NCI-H1417 treated with DMSO at 0.1 percent for 48 hours (cell line): ENCODE measurements at places on chromosomes 4 and X.

- no peak for DNase-seq
Measured at GRCh38 chrX:17602245-17602644, 135.0 kb upstream of the SCML1 start.

- DNase-seq = no peak
Measured at GRCh38 chrX:53481093-53481492, 46.9 kb upstream of the HSD17B10 start.

GRCh38 chrX:47162927-47163583 is 18.0 kb downstream of the RBM10 start:
- no peak for DNase-seq

GRCh38 chr4:8182858-8183725 is 16.0 kb upstream of the SH3TC1 start:
- no peak for DNase-seq

GRCh38 chr4:85488416-85488815 is 13.5 kb downstream of the ARHGAP24 start:
- no peak for DNase-seq

- no peak for DNase-seq
Measured at GRCh38 chr4:42225286-42225685, 72.8 kb upstream of the BEND4 start.

- DNase-seq = no peak
Measured at GRCh38 chr4:64394469-64394868, 14.8 kb downstream of the TECRL start.

GRCh38 chr4:176393306-176394013 is 73.7 kb downstream of the SPCS3 start:
- DNase-seq = no peak

DNA sequence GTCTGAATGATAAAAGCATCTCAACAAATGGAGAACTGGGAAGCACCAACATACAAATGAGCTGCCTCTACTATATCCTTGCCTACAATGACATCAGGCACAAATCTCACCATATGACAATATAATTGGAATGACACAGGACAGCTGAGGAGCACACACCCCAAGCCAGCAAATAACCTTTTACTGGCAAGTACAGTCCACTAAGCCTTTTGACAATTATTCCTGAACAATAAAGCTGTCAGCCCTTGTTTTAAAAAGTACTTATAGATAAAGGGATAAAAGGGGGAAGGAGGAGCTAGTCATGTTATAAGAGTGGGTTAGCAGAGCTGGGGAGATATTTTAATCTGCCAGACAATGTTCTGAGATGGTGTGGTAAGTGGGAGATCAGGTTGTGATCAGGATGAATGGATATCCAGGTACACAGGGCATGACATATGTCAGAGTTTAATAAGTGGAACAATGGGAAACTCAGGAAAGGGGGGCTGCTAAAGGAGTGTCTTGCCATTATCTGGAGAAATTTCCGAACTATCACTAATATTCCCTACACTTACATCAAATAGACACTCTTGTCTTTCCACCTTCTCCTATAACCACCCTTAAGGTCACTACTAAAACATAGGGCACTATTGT is 127.6 kb downstream of the GPC3 start:
- no peak for DNase-seq

DNA sequence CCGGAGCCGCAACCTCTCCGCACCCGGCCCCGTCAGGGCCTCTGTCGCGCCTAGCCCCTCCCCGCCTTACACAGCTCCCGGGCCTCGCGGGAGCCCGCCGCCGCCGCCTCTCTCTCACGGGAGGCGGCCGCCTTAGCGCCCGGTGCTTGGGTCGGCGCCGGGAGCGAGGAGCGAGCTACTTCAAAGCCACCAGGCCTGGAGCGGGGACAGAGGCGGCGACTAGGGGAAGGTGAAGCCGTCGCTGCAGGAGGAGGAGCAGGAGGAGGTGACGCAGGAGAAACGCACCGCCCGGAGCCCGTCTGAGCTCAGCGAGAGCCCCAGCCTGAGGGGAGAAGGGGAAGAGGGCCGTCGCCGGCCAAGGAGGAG is 250 bp downstream of the USP9X start:
- no peak for DNase-seq

- DNase-seq = no peak
Measured at GRCh38 chr4:145625677-145626622, 6.8 kb downstream of the MMAA start.

- no peak for DNase-seq
Measured at GRCh38 chr4:20645236-20645635, 55.0 kb upstream of the PACRGL start.

GRCh38 chr4:185991770-185992169 is 77.2 kb upstream of the TLR3 start:
- DNase-seq = no peak

- DNase-seq = no peak
Measured at GRCh38 chr4:121070696-121071639, 1.4 kb downstream of the NDNF start.

- no peak for DNase-seq
Measured at GRCh38 chr4:123299212-123299691, 97.3 kb upstream of the SPRY1 start.

DNA sequence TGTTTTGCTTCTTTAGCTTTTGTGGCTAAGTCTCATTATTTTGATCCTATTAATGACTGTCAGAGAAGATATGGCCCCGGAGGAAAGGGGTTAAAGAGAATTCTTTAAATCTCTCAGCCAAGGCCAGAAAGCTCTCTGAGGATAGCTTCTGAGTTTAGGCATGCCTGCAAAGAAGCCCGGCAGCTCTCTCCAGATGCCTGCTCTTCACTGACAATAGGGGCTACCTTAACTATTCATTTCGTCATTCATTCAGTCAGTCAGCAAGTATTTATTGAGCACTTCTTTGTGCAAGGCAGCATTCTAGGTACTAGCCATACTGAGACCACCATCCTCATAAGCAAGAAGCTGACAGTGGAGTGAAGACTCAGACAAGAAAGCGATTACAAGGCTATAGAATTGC is 34.0 kb upstream of the BMP15 start:
- DNase-seq = no peak

DNA sequence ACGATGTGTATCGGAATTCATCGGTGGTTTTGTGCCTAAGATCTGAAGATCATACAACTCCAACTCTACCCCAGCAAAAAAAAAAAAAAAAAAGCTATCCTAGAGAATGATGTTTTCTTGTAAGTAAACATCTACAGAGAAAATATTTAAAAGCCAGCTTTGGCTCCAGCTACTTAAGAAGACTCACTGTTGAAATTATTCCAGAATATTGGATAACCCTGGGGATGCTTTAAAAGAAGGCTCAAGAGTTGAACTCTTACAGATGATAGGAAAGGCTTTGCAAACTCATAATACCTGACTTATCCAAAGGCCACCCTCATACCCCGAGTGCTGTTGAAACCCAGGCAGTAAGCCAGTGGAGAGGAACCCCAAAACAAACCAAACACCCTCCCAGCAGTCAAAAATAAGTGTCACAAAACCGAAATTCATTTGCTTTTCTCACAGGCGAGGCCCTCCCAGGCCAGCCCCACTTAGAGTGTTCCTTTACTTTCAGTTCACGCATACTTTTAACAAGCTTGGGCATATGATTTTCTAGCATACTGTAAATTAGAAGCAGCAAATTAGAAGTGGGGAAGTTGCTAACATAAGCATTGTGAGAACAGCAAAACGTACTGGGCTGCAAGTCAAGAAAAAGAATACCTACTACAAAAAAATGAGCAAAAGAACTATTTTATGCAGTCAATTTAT is 2.7 kb upstream of the AMELX start:
- no peak for DNase-seq

- no peak for DNase-seq
Measured at GRCh38 chrX:68685685-68686084, 38.2 kb downstream of the STARD8 start.

DNA sequence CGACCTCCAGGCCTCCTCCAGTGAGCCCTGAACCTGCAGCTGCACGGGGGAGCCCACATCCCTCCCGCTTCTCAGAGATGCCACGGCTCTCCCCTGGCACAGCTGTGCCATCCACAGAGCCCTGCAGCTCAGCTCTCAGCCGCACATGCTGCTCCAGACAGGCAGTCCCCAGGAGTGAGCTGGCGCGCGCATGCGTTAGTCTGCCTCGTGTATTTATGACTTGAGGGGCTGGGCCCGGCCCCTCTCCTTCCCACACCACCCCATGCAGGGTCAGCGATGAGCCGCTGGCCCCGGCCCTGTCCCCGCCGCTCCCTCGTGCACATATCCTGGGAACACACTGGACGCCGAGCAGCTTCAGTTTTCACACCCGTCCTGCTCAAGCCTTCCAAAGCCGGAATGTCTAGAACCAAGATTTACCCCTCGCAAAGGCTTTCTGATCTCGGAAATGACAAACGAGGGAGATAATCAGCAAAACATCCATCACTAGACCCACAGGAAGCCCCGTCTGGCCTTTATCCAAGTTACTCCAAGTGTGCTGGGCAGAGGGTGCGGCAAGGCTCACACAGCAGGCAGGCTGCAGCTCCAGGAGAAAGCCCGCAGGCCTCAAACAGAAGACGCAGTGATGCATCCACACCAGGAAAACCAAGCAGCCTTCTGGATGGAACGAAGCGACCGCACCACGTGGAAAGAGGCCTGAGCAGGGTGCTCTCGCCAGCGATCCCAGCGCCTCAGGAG is 24.3 kb downstream of the GAK start:
- DNase-seq = no peak

GRCh38 chr4:101689220-101689619 is 101.3 kb upstream of the BANK1 start:
- DNase-seq = no peak

GRCh38 chr4:64784125-64784524 is 374.9 kb upstream of the TECRL start:
- no peak for DNase-seq

- no peak for DNase-seq
Measured at GRCh38 chrX:52138830-52139544, 45.7 kb upstream of the MAGED4 start.

DNA sequence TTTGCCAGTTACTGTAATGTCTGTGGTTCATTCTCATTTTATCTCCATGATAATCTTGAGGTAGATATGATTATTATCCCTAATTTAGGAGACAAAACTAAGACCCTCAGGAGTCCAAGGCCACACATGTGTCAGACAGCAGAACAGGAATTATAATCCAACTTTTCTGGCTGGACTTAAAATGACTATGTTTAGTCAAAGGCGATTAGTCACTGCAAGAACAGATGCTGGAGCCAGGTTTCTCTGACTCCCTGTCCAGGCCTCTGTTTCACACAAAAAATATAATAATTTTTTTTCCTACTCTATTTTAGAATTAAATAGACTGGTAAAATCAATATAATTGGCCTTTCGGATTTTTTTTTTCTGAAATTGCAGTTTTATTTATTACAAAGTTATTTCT is 56.7 kb upstream of the TMEM131L start:
- DNase-seq = no peak

DNA sequence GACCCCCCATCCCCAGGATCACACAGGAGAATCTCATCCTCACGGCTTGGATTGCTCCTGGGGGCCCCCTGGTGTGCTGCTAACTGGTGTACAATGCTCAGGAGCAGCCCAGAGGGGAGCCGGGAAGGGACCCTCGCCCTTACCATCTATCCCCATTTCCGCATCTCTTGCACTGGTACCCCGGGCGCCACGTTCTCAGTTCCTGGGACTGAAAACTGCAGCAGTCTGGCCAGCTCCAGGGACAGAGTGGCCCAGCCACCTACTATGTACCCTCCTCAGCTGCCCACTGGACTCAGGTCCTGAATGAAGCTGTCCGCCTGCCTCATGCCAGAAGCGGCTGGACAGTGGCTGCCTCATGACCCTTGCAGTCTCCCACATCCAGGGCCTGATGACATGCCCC is 2.7 kb downstream of the SMIM10L2A start:
- DNase-seq = no peak

- DNase-seq = no peak
Measured at GRCh38 chrX:46601283-46601682, 27.7 kb downstream of the CHST7 start.

DNA sequence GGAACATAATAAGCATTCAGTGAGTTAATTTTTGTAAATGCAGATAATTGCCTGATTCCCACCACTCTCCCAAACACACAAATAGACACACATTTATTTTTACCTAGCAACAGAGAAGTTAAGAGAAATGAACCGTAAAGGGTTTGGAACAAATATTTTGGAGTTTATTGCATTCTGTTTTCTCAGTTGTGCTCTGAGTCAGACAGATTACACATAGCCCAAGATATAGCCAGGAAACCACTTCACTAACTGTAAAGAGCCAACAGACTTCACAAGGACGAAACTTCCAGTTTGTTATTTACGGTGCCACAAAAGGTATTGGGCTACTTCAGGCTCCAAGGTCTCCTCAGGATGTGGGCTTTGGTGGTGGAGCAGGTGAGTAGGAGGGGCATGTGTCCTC is 217.0 kb downstream of the BMPR1B start:
- DNase-seq = no peak

DNA sequence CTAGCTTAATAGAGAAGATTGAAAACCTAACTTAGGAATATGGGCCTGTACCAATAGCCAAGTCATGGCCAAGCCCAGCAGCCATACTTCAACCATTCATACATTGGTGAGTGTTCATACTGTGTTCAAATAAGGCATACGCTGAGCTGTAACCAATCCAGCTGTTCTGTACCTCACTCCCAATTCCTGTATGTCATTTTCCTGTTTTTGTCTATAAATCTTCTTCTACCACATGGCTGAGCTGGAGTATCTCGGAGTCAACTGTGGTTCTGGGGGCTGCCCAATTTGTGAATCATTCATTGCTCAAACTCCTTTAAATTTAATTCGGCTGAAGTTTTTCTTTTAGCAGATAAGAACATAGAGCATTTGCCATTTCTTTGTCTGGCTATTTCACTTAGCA is 195.3 kb upstream of the ANKRD50 start:
- DNase-seq = no peak

DNA sequence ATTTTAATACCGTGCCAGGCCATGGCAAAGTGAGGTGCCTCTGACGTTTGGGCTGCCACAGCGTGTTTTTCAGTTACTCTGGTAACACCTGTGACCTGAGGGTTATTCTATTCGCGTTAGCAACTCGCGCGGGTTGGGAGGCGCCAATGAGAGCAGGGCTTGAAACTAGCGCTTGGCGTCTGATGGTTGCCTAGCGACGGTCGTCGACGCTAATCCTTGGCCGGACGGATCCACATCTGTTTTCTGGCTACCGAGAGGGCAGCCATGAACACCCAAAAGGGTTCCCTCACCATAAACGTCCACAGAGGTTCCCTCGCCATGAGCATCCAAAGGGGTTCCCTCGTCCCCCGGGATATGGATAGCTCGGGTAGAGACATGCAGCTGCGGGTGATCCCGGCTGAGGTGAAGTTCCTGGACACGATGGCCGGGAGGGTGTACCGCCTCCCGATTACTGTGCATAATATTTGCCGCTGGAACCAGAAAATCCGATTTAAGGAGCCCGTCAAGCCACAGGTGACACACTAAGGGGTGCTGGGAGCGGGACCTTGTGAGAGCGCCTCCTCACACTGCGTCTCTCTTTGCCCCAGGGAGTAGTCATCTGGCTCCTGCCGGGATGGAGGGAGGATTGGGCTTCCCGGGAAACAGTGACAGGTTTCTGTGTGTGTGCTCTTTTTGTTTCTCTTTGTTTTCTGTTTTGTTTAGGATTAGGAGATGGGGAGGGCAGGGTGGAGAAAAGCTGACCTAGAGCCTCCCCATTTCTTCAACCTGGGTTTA is at the start of gene CFAP47:
CFAP47 (plus strand) TSS at position 199 of the 774 bp plus-strand sequence; CDS start at position 265, 66 bp downstream.
- peak; percentile 54 for DNase-seq
